ENCODE measurements at places on chromosomes 11 and 22. TPM values are rescaled to one million over a fixed set of nuclear protein-coding genes. Genes with fewer than 3 reads are reported as not detected.

The GPR83 gene
- 0.12 TPM for total RNA-seq

The SMCO4 gene
- 24.6 TPM for total RNA-seq

The ZNF280B gene
- total RNA-seq = 2.5 TPM

The ST14 gene
- total RNA-seq = not detected

The MUC6 gene
- not detected for total RNA-seq

The GRM5 gene
- total RNA-seq = not detected

The MS4A4A gene
- not detected for total RNA-seq

The NAALAD2 gene
- not detected for total RNA-seq

All from activated CD4-positive, alpha-beta T cell treated with anti-CD3 and anti-CD28 coated beads for 36 hours (primary cell).